NCI-H524 (cell line): ENCODE measurements at places on chromosomes 12 and 14.

- DNase-seq = peak; percentile 61
These were observed 5.8 kb downstream of the IGF1 start for GRCh38 chr12:102474438-102475064.

DNA sequence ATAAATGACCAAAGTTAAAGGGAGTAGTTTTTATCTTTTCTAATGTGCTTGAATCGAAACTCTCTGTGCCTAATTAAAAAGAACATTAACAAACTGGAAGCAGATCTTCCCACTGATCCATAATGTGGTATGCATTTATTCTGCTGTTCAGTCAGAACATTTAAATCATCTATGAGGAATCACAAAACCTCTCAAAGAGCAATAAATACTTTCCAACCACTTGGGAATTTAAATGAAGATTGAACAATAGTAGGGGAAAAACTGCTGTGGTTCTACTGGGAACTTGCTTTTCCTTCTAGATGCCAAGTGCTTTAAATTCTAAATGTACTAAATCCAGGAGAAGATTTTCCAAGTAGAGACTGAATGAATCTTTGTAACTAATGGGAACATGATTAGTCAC is 12.3 kb upstream of the CHPT1 start:
- DNase-seq = no peak

GRCh38 chr12:88763536-88764100 is 183.3 kb upstream of the KITLG start:
- no peak for DNase-seq

DNA sequence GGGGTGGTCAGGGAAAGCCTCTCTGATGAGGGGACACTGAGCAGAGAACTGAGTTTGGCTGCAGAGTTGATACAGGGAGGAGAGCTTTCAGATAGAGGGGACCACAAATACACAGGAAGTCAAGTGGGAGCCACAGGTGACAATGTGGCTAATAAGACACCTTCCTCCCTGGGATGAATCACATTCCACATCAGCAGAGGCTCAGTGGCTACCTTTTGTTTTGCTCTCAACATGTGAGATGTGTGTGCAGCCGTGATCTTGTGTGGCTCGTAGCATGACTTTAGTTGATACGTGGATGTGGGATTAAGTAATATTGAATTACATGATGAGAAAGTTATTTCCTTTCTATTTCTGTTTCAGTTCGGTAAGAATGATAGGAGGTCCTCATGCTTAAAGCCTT is 7.5 kb downstream of the CRADD start:
- no peak for DNase-seq

GRCh38 chr14:70816525-70816924 is 7.2 kb upstream of the MAP3K9 start:
- DNase-seq = no peak
